ENCODE measurements at places on chromosomes 4 and X.

DNA sequence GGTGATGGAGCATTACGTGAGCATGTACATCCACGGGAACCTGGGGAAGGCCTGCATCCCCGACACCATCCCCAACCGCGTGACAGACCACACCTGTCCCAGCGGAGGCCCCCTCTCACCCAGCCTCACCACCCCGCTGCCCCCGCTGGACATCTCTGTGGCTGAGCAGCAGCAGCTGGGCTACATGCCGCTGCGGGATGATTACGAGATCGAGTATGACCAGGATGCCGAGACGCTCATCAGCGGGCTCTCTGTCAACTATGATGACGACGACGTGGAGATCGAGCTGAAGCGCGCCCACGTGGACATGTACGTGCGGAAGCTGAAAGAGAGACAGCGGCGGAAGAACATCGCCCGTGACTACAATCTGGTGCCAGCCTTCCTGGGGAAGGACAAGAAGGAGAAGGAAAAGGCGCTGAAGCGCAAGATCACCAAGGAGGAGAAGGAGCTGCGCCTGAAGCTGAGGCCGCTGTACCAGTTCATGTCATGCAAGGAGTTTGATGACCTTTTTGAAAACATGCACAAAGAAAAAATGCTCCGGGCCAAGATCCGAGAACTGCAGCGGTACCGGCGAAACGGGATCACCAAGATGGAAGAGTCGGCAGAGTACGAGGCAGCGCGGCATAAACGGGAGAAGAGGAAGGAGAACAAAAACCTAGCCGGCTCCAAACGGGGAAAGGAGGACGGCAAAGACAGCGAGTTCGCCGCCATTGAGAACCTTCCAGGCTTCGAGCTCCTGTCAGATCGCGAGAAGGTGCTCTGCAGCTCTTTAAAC, 11.1 kb downstream of the TADA2B start:
- no peak for DNase-seq

- no peak for DNase-seq
Measured at GRCh38 chr4:8439168-8439567, 1.4 kb downstream of the ACOX3 start.

GRCh38 chrX:133880032-133880443, 105.4 kb downstream of the GPC3 start:
- DNase-seq: no peak

DNA sequence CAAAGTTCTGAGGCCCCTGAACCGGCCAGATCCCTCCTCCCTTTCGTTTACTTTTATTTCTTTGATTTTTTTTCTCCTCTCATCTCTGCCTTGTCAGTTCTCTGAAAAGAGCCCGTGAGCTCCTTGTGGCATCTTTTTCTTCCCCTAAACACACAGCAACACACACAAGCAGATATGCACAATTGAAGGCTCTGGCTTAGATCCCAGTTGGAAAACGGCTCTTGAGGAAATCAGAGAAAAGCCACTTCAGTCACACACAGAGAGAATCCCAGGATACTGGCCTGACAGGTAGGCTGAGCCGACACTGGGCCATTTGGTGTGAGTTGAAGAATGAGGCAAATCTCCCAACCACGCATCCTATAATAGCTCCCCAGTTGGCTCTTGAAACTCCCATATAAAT, 12.9 kb downstream of the DIPK2B start:
- DNase-seq: no peak

- DNase-seq: no peak
Measured at GRCh38 chrX:46782034-46782433, 23.1 kb upstream of the SLC9A7 start.

- DNase-seq: no peak
Measured at GRCh38 chr4:130335417-130336194, 1239.7 kb downstream of the C4orf33 start.

GRCh38 chr4:15794905-15795304, 16.8 kb downstream of the CD38 start:
- DNase-seq: no peak

DNA sequence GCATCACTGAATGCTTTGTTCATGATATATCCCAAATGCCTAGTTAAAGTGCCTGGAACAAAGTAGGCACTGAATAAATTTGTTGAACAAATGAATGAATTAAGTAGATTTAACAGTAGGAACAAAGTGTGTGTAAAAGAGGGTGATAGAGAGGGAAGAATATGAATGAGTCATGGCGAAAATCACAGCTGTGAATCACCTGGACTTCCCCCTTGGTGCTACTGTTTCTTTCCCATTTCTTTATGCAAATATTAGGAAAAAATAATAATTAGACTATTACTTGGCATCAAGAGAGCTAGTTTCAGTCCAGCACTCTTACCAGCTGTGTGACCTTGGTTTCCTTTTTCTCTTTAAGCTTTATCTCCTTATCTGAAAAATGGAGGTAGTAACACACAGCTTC, 9.2 kb downstream of the SPIN3 start:
- no peak for DNase-seq

DNA sequence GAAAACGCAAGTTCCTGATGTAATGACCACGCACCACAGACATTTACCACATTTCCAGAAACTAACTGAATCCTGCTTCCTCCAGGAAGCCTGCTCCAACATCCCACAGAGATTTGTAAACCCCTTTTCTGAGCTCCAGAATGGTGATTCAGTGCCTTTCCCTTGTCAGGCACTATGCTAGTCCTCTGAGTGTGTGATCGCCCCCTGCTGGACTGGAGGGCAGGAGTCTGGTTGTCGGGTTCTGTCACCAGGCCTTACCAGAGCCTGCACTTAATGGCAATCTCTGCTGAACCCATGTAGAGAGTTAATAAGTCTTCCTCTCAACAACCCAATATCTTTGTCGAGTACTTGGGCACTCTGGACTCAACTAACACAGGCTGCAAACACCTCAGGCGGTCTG, 14.5 kb upstream of the KDM5C start:
- DNase-seq: no peak

- peak; percentile 61 for DNase-seq
Measured at GRCh38 chr4:78788007-78788889, 12.1 kb downstream of the BMP2K start.

DNA sequence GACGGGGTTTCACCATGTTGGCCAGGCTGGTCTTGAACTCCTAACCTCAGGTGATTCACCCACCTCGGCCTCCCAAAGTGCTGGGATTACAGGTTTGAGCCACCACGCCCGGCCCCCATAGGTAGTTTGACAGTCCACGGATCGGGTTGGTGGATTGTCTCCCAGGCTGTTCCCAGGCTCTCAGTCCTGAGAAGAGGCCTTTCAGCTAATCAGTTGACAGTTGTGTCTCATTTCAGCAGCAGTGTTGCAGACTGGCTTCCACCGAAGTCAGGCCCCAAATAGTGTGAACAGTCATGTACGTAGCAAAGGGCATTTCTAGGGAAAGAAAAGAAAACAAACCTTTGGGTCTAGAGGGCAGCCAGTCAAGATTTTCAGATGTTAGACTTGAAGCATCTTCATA, 102.4 kb upstream of the TLR3 start:
- no peak for DNase-seq

- no peak for DNase-seq
Measured at GRCh38 chr4:123446865-123447474, 50.4 kb downstream of the SPRY1 start.

DNA sequence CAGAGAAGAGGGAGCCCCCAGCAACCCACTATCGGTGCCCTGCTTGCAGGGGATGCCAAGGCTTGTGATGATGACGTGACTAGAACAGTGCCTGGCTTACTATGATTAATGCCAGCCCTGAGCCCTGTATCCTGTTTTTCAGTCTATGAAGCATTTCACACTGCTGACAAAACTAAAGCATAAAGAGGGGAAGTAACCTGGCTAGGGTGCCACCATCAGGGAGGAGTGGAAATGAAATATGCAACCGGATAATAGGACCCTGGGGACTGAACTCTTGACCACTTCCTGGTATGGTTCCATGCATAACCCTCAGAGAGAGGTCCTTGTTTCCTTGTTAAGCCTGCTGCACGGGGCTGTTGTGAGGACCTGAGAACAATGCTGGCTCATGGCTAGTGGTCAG, 50.3 kb downstream of the MED28 start:
- no peak for DNase-seq

DNA sequence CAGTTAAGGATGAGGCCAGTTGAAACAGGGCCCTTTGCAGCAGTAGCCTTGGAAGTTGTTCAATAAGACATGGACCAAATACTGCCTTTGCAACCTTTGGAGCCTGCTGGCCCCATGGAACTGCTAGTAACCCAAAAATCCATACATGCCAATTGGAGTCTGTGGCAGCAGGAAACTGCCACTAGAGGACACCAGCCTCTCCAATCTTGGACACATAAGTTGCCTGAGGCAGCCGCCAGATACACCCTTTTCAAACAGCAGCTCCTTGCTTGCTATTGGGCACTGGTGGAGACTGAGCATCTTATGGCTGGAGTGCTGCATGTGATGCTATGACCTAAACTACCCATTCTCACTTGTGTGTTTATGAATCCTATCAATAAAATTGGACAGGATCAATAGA, 14.8 kb upstream of the LAP3 start:
- no peak for DNase-seq

- no peak for DNase-seq
Measured at GRCh38 chr4:20062054-20062453, 189.7 kb upstream of the SLIT2 start.

GRCh38 chr4:42596918-42597317, 60.0 kb downstream of the ATP8A1 start:
- DNase-seq: no peak

DNA sequence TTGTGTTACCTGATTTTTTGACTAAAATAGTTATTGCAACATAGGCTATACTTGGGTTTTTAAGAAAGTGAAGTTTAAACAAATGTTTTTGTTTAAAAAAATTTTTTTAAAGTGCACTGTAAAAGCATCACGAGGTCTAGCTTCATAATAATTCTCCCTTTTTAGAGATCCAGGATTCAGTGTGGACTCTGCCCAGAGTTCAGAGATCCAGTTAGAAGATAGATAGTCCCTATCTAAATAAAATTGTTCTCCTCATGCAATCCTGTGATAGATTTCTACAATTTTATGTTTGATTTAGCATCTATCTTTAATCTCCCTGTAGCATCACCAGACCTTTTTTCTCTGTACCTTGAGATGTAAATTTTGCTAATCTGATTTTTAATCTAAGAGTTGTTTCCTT, 85.5 kb upstream of the HPGD start:
- DNase-seq: no peak

DNA sequence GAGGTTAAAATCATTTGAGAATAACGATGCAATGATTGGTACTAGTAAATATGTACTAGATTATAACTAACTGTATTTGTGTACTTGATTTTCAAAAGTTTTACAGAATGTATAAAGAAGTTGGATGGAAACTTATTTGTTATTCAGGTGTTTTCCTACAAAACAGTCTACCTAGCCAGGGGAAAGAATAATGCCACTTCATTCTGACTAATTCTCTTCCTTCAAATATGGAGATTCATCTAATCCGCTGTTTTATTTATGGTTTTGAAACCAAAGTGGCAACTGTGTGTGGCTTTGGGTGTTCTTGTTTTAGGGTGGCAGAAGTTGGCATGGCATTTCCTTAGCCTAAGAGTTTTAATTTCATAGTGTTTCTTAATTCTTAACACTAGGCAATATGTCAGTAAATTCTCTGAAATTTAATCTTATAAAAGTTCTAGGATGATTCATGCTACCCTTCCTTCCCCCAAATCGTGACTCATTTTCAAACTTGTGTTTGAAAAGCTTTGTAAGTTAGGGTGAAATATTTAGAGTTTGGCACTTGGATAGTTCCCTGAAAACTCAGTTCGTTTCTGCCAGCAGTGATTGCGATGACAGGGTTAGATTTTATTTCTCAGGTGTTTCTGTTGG, 62.6 kb downstream of the DCLK2 start:
- DNase-seq: no peak

DNA sequence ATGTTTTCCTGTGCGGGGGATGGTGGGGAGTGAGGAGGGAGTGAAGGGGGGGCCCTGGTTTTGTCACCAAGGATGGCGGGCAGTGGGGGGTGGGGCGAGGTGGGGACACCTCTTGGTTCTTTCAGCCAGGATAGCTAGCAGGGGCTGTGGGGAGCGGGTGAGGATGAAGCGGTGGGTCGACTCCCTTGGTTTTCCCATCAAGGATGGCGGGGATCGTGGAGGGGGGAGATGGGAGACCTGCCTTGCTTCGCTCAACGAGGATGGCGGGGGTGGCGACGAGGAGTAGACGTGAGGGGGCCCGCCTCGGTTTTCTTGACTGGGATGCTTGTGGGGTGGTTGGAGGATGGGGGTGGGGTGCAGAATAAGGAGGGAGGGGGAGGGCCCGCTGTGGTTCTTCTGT, 643 bp downstream of the FHL1 start:
- DNase-seq: no peak

- DNase-seq: no peak
Measured at GRCh38 chrX:118211891-118212816, 95.5 kb upstream of the KLHL13 start.

- DNase-seq: no peak
Measured at GRCh38 chr4:15963576-15963975, 601 bp upstream of the FGFBP2 start.

GRCh38 chrX:72159769-72160168, 21.8 kb upstream of the PIN4 start:
- no peak for DNase-seq

DNA sequence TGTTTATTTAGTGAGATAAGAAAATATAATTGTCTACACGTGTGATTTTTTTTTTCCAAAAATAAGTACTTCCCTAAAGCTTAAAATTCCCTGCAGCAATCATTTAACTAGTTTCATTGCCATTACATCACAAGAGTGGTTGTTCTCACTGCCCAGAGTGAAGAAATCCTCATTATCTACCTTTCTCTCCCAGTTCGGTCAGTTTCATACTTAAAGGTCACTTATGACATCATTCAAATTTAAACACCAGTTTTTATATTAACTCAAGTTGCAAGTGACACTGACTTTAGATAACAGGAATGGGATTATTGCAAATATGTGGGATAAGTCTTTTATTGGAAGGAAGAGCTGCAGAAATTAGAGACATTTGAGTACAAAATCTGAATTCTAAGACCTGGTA, 1699.8 kb upstream of the IGFBP7 start:
- no peak for DNase-seq

- no peak for DNase-seq
Measured at GRCh38 chr4:182835006-182835740, 82.0 kb downstream of the DCTD start.

DNA sequence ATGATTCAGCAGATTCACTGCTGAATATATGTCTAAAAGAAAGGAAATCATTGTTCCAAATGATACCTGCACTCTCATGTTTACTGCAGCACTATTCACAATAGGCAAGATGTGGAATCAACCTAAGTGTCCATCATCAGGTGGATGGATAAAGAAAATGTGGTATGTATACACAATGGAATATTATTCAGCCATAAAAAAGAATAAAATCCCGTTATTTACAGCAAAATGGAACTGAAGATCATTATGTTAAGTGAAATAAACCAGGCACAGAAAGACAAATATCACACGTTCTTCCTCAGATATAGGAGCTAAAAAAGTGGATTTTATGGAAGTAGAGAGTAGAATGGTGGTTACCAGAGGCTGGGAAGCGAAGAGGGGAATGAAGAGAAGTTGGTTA, 130.4 kb downstream of the STIM2 start:
- DNase-seq: no peak

GRCh38 chrX:46758163-46758955, 559 bp downstream of the SLC9A7 start:
- DNase-seq: no peak

GRCh38 chr4:144902614-144903013, 195.4 kb downstream of the ANAPC10 start:
- no peak for DNase-seq
